RPMI8226 (cell line): ENCODE measurements at places on chromosomes 3 and 15.

- DNase-seq = no peak
Measured at GRCh38 chr15:68930268-68931022, at the start of gene SPESP1. Gene SPESP1, plus strand, starts transcription at chr15:68930525. Its CDS starts 129 bp downstream, at chr15:68930654.

- DNase-seq = no peak
Measured at GRCh38 chr3:74862476-74862875, 248.0 kb upstream of the CNTN3 start.

DNA sequence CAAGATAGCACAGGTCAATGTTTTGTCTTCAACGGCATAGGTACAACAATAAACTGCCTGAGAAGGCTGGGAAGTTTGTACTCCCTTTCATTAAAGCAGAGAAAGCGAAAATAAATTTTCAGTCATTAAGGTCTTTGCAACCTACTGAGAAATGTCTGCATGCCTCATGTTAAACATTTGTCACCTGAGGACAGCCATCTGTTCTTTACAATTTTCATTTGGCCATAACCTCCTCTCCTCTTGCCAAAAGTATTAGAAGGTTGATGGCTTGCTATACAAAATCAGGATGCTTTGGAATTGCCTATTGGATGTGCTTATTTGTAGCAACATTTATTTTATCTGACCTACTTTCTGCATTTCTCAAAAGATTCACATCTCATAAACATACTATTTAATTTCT is 122.7 kb downstream of the GOLIM4 start:
- no peak for DNase-seq

DNA sequence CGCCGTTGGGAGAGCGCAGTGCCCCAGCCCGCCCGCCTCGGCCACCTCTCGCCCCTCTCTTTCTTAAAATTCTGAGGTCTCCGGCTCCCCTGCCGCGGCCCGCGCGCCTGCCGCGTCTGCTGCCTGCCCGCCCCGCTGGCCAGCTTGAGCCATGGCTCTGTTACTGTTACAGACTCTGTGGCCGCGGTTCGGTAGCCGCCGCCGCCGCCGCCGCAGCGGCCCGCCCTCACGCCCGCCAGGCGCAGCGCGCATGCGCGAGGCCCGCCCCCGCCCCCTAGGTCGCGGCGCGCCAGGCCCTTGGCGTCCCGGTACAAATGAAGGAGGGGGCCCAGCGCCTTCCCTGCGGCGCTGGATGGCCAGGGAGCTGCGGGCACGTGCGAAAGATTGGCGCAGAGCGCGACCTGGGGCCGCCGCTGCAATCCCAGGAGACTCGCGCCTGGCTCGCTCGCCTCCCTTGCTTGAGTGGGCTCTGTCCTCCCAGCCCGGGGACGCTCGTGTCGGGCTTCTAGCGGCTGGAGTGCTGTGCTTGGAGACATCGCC is at the start of gene ONECUT1:
Gene ONECUT1 (minus strand): TSS at position 168 of the 540 bp plus-strand sequence. CDS start 452 bp downstream, outside the sequence.
- peak; percentile 82 for DNase-seq
